Activated CD8-positive, alpha-beta memory T cell treated with anti-CD3 and anti-CD28 coated beads for 36 hours (primary cell): ENCODE measurements at places on chromosomes 7 and 10. TPM values are rescaled to one million over a fixed set of nuclear protein-coding genes. Genes with fewer than 3 reads are reported as not detected.

Gene NPC1L1
- total RNA-seq = not detected

Gene CUZD1
- total RNA-seq = 2.2 TPM

Gene DUSP5
- total RNA-seq = 99.4 TPM

Gene PIP
- not detected for total RNA-seq

Gene BEND7
- total RNA-seq = 0.19 TPM

Gene HKDC1
- not detected for total RNA-seq

Gene HEPACAM2
- not detected for total RNA-seq

Gene GNG11
- total RNA-seq = not detected

Gene TLL2
- total RNA-seq = not detected

Gene MRC1
- 0.04 TPM for total RNA-seq

Gene JCAD
- total RNA-seq = 0.02 TPM

Gene H2BK1
- total RNA-seq = not detected

Gene NRG3
- total RNA-seq = not detected

Gene GFRA1
- total RNA-seq = not detected

Gene GHITM
- 233 TPM for total RNA-seq
